Left renal cortex interstitium (tissue), 4 donors: ENCODE measurements at places on chromosomes 1 and 21.

DNA sequence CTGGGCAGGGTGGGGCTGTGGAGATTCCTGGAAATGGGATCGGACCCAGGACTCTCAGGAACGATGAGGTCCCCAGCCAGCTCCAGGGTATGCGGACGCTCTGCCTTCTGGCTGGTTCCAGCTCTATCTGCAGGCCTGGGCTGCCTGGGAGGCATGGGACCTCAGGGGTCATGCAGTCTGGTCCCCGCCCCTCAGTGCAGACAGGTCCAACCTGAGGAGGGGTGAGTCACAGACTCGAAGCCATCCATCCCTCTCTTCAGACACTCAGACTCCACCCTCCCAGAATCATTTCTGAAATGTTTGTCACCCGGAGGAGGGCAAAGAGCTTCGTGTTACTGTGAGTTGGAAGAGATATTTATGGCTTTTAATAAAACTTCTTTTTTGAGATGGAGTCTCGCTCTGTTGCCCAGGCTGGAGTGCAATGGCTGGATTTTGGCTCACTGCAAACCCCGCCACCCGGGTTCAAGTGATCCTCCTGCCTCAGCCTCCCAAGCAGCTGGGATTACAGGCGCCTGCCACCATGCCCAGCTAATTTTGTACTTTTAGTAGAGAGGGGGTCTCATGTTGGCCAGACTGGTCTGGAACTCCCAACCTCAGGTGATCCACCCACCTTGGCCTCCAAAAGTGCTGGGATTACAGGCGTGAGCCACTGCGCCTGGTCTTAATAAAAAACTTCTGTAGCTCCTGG is 5.9 kb upstream of the MYOM3 start:
- DNase-seq, result no peak

GRCh38 chr1:83882906-83883305 is 116.0 kb downstream of the TTLL7 start:
- DNase-seq, result no peak

- DNase-seq, result no peak
Measured at GRCh38 chr1:42926879-42927242, 31.8 kb downstream of the SLC2A1 start.

- DNase-seq, result no peak
Measured at GRCh38 chr1:101259744-101260148, 22.9 kb downstream of the S1PR1 start.

GRCh38 chr1:88145752-88146151 is 538.3 kb upstream of the PKN2 start:
- DNase-seq, result no peak
